Epithelial cell of esophagus (primary cell): ENCODE measurements at places on chromosomes 11 and 22.
A peak's percentile ranks its signal among the peaks of the same experiment; 100 is the strongest.

GRCh38 chr11:126341760-126342161, 13.7 kb upstream of the ST3GAL4 start:
- peak; percentile 65 for DNase-seq

GRCh38 chr11:79237091-79237490, 203.7 kb downstream of the TENM4 start:
- peak; percentile 54 for DNase-seq

- no peak for DNase-seq
These were observed 36.8 kb upstream of the ZBED5 start for GRCh38 chr11:10894666-10895065.

GRCh38 chr11:129996113-129996870, 6.3 kb downstream of the PRDM10 start:
- DNase-seq = no peak

- DNase-seq = no peak
These were observed 127.8 kb downstream of the PARVA start for GRCh38 chr11:12505183-12505582.

- DNase-seq = peak; percentile 68
These were observed 1.8 kb upstream of the MCAT start for GRCh38 chr22:43144949-43145348.

- DNase-seq = no peak
These were observed 348.9 kb downstream of the NELL1 start for GRCh38 chr11:21018248-21018647.

- DNase-seq = peak; percentile 81
These were observed 4.4 kb upstream of the PRSS23 start for GRCh38 chr11:86795949-86796348.

DNA sequence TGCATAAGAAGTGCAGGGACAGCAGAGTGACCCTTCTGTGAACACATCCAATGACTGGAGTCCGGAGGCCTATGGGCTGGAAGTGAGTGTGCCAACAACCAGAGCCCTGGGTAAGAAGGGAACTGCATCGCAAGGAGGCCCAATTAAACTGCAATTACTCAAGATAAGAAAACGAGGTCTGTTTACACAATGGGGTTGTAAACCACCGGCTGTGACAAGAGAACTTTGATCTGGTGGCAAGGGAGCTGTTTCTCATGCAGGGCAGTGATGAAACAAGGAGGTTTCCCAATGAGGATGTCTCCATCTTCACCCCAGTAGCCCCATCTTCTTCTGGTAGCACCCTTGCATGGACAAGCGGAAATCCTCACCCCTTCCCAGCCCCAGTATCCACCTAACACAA, 21.5 kb downstream of the ETS1 start:
- no peak for DNase-seq

DNA sequence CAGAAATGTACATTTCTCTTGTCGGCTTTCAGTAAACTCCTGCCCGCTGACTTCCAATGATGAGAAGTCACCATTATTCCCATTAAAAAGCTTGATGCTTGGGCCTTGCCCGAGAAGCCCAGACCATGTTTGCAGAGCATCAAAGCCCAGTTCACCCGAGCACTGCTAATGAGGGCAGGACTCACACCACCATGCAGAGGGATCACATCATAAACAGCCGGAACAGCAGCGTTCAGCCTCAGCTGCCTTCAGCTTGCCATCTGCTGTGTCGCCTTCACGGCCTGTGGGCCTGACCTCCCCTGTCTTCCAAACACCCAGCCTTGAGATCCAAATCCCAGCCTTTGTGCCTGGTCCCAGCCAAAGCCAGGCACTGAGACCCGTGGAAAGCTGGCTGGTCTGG, 105.4 kb upstream of the CSNK2A3 start:
- no peak for DNase-seq

GRCh38 chr11:119169282-119169719, 776 bp downstream of the NLRX1 start:
- peak; percentile 50 for DNase-seq

- peak; percentile 39 for DNase-seq
These were observed 797 bp downstream of the LGR4 start for GRCh38 chr11:27471589-27472397.

DNA sequence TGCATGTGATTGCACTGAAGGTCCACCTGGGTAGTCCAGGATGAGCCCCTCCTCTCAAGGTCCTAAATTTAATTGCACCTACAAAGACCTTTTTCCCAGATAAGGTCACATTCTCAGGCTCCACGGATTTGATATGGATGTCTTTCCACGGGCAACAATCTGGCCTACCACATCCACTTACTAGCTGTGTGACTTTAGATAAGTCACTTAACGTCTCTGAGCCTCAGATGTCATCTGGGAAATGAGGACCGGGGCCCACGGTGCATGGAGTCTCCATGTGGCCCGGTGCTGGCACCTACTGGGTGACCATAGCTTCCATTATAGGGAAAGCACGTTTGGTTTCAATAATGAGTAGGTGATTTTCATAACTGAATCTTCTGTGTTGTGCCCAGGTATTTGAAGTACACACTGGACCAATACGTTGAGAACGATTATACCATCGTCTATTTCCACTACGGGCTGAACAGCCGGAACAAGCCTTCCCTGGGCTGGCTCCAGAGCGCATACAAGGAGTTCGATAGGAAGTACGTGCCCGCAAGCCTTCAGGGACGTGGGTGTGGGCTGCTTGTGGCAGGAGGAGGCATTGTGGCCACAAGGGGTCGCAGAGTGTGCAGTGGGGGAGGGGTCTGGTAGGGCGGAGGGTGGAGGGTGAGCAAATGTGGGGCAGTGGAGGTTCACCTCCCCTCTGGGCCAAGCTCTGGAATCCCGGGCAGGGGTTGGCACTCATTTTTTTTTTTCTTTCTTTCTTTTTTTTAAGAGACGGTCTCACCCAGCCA, 55.7 kb downstream of the ARHGAP8 start:
- DNase-seq = no peak

DNA sequence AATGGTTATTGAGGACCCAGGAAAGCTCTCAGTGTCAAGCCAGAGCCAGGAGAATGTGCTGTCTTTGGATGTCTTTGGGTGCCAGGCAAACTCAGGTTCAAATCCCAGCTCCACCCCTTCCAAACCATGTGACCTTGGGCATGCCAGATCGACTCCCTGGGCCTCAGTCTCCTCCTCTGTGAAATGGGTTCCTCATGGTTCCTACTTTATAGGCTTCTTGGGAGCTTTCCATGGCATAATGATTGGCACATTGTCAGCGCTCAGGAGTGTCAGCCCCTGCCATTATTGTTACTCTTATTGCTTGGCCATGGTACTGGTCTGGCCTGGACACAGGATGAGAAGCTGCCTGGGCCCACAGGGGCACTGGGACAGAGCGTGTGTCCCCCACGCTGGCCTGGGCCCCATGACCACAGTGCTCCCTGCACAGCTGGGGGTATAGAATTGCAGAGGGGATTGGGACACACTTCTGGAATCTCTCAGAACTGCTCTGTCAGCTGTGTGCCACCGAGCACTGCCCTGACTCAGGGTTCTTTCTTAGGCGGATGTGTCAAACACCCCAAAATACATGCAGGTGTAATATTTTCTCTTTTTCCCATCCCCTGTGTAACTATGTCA, 37.6 kb upstream of the CRYBB3 start:
- no peak for DNase-seq

- DNase-seq = no peak
These were observed 86.3 kb upstream of the PHOX2A start for GRCh38 chr11:72330131-72330727.

DNA sequence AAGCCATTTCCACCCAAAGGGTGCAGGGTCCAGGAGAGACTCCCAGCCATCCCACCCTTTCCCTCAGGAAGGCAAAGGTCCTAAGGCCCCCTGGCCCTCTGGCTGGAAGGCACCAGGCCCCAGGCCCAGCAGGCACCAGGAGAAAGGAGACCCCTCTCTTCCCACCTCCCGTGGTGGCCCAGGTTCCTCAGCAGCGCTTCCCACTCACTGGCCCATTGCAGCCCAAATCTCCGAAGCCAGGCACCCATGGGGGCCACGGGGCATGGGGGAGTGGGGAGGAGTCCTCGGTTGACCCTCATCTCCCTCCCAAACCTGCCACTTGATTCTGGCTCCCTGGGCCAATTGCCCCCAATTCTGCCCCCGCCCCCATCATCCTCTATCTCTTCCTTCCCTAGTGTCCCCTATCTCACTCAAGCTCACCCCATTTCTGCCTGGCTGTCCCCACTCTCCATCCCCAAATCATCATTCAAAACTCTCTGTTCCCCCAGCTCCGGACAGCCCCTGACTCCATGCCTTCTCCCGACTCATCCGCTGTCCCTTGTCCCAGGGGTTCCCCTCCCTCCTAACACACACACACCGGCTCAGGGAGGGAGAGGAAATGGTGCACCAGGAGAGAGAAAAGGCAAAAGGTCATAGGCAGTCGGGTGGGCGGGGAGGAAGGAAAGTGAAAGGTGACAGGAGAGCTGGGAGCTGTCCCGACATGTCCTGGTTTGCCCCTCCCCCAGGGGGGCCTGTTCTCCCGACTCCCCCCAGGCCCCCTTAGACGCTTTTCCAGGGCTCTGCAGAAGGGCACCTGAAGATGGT, 1.2 kb downstream of the LIF start:
- DNase-seq = no peak
